ENCODE measurements at places on chromosomes 6 and 20.

- no peak for DNase-seq
Observed at GRCh38 chr6:151428093-151428735, 23.7 kb downstream of the RMND1 start.

GRCh38 chr6:102298051-102298450 lies 904.5 kb downstream of the GRIK2 start:
- no peak for DNase-seq

- DNase-seq: no peak
Observed at GRCh38 chr6:116779573-116780164, 14.2 kb upstream of the FAM162B start.

DNA sequence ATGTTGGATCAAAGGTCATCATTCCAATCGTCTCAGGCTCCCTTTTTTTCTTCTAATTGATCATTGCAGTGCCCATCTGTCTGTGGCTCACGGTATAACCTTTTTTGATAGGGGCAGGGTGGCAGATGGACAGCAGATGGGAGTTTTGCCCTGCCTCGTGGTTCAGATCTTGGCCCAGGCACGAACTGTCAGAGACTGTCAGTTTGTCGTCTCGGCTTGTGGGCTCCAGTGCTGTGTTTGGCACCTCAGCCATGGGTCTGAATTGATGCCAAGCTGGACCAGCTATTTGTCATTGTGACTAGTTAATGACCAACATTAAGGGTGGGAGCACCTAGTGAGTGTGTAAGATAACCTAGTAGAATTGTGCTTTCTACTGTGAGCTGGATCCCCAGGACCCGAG lies 197.6 kb downstream of the PRL start:
- no peak for DNase-seq

DNA sequence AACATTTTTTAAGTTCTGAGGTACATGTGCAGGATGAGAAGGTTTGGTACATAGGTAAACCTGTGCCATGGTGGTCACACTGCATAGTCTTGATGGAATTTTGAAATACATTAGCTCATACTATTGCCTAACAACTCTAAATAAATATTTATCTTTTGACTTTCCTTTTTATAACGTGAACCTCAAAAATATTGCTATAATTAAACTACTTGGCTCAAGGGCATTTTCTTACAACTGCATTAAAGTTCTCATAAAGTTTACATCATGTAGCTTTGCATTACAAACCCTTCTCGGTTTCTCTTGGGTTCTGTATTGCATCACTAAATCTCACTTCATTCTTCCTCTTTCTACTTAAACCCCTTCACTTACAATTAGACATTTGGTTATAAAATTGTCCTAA lies 636.0 kb upstream of the PTCHD4 start:
- no peak for DNase-seq

GRCh38 chr20:59171986-59172385 lies 8.4 kb downstream of the ZNF831 start:
- DNase-seq: no peak

Data from stimulated activated CD4-positive, alpha-beta T cell treated with anti-CD3 and anti-CD28 coated beads, TNF-alpha, amount 100 ng/mL, for 1 hour (primary cell).